ENCODE measurements at places on chromosomes 16 and 17.
A peak's percentile ranks its signal among the peaks of the same experiment; 100 is the strongest.

- peak; percentile 81 for DNase-seq
Measured at GRCh38 chr17:35141681-35142466, at the start of gene NLE1. NLE1 (minus strand) TSS chr17:35142303; CDS start chr17:35142275, 28 bp downstream.

DNA sequence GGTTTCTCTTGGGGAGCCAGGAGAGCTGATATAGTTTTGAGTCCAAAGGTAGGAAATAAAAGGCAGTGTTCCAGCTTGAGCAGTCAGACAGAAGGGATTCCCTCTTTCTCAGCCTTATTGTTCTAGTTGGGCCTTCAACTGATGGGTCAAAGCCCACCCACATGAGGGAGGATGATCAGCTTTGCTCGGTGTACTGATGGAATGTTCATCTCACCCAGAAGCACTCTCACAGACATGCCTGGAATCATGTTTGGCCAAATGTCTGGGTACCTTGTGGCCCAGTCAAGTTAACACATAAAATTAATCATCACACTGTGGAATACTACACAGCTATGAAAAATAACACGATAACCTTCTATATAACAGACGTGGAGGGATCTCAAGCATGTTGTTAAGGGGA, 23.1 kb upstream of the KCNG4 start:
- DNase-seq, result no peak

- no peak for DNase-seq
Measured at GRCh38 chr16:3950343-3951193, 70.1 kb upstream of the CREBBP start.

- no peak for DNase-seq
Measured at GRCh38 chr17:45155029-45155428, 6.6 kb upstream of the HEXIM2 start.

GRCh38 chr17:4450710-4451316, 17.1 kb downstream of the SPNS3 start:
- no peak for DNase-seq

GRCh38 chr17:49209061-49209571, 1.3 kb downstream of the GNGT2 start:
- no peak for DNase-seq

DNA sequence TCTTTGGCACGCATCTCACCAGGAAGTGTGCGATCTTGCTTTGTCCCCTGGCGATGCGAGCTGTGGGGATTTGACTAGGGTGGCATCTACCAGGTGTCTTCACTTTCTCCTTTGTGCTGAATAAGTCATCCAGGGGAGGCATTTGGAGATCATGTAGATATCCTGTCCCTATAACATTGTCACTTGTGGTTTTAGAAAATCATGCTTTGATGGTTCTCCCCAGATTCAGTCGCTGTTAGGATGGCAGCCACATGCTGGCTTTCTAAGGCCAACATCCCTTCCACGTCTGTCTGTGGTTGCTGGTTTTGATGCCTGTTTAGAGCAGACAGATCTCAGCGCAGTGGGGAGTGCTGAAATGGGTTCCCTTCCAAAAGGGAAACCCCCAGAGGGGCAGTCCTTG, 2.5 kb downstream of the ADAD2 start:
- no peak for DNase-seq

GRCh38 chr17:76119409-76120371, 16.1 kb upstream of the EXOC7 start:
- DNase-seq, result no peak

DNA sequence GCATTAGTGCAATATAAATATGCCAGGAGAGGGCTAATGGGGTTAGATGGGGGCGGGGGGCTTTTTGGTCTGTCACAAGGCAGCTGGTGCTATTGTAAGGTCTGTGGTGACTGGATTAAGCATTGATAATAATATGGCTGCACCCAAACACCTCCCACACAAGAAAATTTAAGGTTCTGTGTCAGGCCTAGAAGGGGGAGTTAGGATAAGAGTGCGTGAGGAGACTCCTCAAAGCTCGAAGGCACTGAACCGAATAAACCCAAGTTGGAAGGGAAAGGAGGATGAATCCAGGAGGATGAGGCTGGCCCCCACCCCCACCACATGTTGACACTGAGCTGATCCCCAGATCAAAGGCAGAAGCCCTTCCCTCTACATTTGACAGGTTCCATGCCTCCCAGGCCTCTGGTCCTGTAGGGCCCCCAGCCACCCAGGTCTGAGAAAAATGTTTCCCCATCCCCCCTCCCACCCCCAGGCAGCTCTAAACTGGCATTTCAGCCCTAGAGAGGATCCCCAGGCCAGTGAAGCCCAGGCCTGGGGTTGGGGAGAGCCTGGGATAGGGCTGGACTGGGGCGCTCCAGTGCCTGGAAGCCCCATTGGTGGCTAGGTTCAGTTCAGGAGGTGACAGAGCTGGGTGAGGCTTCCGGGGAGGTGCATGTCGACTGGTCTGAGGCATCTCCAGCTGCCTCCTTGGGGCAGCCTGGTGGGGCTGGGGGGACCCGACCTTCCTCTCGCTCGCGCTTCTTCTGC, 1.7 kb downstream of the HOXB1 start:
- DNase-seq, result no peak

DNA sequence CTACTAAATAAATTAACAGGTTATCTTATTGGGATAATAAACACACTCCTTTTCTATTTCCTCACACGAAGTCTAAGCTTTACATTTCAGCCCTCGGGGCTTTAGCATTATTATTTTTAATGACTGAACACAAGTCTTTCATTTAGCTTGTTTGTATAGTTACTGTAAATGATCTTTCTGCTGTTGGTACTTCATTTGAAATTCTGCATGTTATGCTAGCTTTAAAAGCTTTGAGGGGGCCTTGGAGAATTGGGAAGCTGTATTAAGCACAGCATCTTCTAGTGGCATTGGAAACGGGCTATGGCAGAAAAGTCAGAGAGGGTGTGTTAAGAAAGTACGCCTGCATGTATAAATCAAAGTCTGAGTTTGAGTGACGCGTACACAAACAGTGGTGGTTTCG, 243.7 kb downstream of the FTO start:
- no peak for DNase-seq

DNA sequence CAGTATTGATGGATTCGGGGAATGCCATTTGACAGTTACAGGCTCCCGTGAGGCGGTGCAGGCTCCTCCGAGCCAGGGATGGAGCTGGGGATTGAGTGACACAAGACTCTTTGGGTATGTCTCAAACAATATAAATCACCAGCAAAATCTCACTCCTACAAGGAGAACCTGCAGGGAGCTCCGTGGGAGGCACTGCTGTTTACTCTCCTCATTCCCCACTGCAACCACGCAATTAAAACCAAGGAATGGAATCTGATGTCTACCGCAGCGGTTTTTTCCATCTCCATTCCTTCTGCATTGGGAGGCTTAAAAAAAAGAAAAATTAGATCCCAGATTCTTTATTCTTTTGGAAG, 157.9 kb downstream of the WWOX start:
- DNase-seq, result no peak

- no peak for DNase-seq
Measured at GRCh38 chr17:61595418-61596186, 4.6 kb upstream of the NACA2 start.

DNA sequence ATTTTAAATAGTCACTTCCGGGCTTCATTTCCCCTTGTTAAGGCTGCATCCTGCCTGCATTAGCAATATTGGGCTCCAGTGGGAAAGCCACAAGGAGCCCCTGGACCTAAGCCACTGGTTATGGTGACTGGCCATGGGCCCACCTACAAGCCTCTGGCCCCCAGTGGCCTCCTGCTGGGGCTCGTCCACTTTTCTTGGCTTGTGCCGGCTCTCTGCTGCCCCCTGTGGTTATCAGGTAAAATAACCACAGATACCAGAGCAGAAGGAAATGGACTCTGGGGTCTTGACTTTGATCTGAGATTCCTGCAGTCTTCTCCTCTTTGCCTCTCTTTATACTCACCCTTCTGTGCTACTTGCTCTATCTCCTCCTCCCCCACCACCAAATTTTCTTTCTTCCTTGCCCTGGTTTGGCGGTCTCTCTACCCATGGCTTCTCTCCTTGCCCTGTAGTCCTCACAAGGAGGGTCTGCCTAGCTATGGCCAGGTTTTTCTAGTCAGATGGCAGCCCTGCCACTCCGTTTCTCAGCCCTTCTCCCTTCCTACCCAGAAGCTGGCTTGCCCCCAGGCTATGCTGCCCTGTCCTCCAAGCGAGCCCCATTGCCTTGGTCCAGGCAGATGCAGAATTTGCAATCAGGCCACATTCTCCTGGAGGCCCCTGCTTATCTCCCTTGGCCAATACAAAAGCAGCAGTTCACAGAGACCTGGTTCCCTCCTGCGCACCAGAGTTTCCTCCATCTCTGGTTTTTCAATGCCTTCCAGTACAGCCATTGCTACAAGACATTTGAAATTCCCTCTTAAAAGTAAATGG, 82.9 kb upstream of the RCVRN start:
- peak; percentile 3 for DNase-seq

DNA sequence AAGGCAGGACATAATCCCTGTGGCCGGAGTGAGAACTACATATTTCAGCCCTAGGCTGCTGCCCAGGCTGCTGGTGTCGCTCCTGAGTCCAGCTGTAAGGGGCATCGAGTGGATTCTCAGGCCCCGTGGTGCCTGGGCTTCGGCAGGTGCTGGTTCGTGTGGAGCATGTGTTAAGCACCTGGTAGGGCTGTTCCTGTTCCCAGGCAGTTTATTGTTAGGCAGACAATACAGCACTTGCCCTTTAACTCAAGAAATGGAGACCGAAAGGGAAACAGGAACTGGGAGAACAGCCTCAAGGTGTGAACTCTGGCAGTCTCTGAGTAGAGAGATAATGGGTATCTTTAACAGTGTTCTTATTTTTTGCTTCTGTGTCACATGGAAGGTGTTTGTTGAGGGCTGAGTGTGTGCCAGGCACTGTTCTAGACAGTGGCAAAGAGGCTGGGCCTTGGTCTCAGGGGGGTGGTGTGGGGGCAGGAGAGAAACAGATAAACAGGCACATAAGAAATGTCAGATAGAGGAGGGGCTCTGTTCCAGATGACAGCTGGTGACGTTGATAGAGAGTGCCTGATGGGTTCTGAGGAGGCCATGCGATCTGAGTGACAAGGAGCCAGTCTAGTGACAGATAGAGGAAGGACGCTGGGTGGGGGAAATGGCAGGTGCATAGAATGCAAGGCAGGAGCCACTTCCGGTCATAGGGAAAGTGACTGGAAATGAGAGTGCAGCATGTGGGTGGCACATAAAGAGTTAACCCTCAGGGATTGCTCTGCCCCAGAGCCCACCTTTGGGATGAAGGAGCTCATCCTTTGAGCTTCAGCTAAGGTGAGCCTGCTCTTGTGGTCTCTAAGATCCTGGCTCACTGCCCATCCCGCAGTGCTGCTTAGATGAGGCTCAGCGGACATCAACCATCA, 33.8 kb downstream of the EPN2 start:
- DNase-seq, result no peak

DNA sequence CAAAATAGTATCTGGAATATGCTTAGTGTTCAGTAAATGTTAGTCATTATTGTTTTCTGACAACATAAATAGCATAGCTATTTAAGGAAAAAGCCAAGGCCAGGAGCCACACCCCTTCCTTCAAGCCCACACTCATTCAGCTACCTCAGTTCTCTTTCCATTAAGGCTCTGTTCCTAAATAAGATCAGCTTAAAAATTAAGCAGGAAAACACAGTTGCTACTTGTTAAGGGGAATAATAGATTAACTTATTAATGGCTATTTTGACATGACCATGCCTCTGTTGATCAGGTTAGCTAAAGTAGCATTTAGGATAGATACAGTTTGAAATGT, 158.1 kb downstream of the CHD9 start:
- DNase-seq, result no peak

- DNase-seq, result no peak
Measured at GRCh38 chr16:88130681-88131080, 179.4 kb downstream of the BANP start.

GRCh38 chr17:73856556-73856955, 212.3 kb upstream of the SDK2 start:
- no peak for DNase-seq

DNA sequence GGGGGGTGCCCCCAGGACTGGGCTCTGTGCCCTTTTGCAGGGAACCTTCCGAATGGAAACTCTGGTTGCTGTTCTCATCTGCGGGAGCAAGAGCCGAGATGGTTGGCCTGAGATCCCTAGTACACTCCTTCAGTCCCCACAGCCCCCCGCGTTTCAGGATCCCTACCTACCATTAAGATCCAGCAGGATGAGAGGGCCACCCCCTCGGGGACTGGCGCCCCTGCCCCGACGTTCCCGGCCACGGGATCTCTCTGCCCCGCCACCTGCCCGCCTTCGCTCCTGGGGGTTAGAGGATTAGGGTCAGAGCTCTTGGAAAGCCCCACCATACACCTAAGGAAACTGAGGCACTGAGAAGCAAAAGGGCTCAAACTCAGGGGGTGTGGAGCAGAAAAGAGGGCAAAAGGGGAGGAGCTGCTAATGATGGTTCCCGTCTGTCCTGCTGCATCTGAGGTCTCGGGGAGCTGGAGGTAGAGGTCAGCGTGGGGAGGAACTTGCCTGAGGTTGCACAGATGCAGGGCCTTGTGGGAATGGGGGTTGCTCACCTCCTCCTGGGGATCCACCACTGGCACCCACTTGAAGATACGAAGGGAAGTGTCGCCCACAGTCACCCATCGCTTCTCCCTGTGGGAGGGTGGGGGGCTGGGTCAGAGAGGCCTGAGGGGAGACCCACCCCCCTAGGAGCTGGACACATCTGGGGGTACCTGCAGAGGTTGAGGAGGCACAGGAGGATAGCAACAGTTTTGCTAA, 1.0 kb downstream of the BCL7C start:
- no peak for DNase-seq

DNA sequence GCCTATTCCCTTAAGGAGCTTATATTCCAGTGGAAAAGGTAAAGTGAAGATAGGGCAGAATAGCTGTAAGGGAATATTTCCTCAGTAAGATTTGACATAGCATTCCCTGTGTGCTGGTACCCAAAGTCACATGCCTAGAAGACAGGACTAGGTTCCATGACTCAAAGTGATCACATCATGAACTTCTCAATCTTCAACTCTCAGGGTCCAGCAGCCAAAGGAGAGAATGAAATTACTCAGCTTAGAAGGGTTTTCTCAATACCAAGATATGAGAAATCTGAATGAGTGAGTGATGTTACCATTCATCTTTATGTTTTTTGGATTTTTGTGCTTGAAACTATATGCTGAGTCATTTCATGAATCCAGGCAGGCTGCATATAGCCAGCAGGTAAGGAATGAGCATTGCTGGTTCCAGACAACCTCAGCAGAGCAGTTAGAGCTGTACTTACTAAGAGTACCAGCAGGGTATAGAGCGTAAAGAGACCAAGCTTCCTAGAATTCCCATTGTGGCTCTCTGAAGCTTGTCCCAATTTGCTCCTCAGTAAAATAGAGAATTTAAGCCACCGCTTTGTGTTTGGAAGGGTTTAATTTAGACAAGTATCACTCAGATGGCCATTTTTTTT, 91.1 kb downstream of the ANKFN1 start:
- no peak for DNase-seq

DNA sequence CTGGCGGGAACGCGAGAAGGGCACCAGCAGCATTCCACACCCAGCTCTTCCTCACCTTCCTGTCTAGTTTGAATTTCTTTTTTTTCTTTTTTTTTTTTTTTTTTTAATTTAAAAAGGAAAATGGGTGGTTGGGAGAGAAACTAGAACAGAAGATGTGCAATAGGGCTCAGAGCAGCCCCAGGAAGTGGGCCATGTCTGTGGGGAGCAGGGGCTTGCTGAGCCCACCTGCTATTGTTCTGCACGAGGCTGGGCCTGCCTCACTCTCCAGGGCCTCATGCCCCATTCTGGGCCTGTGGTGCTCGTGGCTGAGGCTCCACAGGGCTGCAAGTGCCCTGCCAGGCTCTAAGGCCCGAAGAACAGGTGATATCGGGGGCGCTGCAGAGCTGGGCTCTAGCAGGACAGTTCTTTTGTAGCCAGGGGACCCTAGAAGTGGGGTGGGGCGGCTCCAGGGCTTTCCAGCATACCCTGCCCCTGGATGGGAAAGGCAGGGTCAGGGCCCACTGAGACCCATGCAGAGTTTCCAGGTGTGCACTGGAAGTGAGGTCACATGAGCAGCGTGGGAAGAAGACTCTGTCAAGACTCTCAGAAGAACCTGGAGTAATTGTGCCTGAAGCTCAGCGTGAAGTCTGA, 12.4 kb downstream of the MRPL27 start:
- no peak for DNase-seq
